ENCODE measurements at places on chromosomes 7 and 10.

DNA sequence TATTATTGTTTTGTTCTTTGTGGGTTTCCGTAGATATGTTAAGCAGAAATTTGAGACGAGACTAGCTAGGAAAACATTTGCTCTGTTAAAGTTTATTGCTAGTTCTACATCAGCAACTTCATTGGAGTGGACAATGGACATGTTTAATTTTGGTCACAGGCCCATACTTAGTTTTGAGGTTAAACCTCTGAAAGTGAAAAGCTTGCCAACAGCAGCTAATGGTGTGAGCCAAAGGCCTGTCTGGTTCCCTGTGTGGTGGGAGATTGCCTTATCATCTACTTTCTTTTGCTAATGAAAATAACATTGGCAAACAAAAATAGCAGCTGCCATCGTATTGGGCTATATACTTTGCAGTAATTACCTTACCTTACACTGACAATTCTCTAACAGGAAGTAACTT is 388.4 kb upstream of the FZD8 start:
- DNase-seq: no peak

DNA sequence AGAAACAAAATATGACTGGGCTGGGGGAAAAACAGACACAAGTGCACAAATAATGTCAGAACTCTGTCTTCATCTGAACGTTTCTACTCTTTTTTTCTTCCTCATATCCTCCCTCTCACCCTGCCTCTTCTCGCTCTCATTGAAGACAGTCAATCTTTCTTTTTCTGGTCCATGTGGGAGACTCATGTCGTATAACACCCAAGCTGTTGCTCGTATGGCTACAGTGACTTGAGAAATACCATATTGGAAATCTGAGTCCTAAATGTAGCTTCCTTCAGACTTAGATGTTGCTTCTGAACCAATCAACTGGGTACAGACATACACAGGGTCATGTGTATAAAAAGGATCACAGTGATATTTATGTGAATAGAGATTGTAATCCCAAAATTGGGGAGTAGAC is 579.8 kb upstream of the CELF2 start:
- DNase-seq: no peak

- DNase-seq: no peak
These were observed 264.7 kb downstream of the BAMBI start for GRCh38 chr10:28942012-28942411.

GRCh38 chr10:77904100-77904840 is 22.3 kb downstream of the DLG5 start:
- no peak for DNase-seq

- no peak for DNase-seq
These were observed 95.5 kb downstream of the CTBP2 start for GRCh38 chr10:125064681-125065492.

All from stimulated activated CD4-positive, alpha-beta T cell treated with anti-CD3 and anti-CD28 coated beads, Interleukin-15, amount 100 ng/mL, for 1 hour (primary cell).